ENCODE measurements at places on chromosomes 4 and X.

DNA sequence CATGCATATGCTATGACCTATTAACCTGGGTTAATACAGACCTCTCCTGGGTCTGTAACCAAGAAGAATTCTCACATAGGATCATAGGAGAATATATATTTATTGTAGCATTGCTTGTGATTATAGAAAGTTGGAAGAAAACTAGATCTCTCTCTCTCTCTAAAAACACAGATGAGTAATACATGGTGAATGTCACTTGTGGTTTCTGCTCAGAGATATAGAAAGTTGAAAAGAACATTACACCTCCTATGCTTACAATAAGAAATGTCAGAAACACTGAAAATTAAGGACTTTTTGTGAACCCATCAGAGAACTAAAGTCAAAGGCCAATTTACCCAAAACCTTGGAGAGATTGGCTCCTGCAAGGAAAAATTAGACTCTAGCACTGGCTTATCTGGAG lies 1389.5 kb downstream of the FAM133A start:
- DNase-seq, result no peak

DNA sequence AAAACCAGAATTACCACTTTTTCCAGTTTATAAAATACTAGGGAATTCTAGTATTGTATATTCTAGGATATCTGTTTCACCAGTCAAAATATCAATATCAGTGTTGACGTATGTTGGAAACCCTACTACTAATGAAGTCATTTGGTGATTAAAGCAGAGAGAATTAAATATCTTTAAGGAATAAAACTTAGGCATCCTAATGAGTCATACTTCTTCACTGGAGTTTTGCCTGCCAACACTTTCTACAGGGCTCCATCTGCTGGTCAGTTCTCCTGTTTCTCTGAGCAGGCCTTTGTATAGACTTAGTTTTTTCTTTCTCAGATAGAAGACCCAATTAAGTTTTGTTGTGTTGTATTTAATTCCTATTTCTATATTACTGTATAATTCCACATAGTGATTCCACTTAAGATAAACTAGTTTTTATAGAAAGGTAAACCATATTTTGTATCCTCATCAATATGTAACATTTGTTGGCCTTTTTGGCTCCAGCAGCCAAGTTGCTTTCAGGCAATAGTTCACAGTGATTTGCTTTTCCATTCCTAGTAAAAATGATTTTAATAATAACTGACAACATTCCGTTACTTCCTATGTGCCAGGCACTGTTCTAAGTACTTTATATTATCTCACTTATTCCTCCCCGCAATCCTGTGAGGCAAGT lies 3.5 kb downstream of the AP1AR start:
- peak; percentile 23 for DNase-seq

DNA sequence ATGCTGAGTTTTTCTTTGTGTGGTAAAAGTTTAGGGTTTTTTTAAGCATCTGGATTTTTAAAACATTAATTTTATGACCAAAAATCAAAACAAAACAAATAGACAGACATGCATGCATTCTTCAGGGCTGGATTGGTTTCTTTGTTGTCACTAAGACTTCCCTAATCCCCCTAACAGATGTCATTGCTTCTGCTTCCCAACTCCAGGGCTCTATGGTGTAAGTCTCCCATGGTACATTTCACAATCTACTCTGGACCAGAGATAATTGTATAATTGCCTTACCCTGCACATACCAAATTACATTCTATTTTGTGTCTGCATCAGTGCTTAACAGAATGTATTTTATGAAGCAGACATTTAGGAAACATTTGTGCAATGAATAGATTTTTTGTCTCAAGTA lies 529.1 kb upstream of the SMIM31 start:
- no peak for DNase-seq

- no peak for DNase-seq
These were observed 586.9 kb upstream of the INTU start for GRCh38 chr4:127045861-127046260.

- no peak for DNase-seq
These were observed 16.3 kb downstream of the CD99 start for GRCh38 chrX:2707334-2707760.

DNA sequence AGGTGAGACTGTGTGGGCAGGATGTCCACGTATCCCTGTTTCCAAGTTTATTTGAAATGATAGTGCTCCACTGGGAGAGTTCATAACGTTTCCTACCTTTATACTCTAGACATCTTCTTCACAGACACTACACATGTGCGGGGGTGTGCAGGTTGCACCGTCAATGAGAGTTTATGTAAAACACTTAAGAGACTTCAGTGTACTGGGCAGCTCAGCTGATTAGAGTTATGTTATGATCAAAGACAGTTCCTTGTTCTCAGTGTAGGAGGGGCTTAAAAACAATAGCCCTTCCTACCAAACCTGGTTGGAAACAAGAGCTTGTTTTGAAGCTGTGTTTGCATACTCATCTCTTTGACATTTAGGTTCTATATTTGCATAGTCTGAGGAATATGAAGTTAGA lies 326.9 kb upstream of the AGA start:
- DNase-seq, result no peak

GRCh38 chr4:189053621-189054020 lies 887.1 kb upstream of the FRG1 start:
- DNase-seq, result no peak

DNA sequence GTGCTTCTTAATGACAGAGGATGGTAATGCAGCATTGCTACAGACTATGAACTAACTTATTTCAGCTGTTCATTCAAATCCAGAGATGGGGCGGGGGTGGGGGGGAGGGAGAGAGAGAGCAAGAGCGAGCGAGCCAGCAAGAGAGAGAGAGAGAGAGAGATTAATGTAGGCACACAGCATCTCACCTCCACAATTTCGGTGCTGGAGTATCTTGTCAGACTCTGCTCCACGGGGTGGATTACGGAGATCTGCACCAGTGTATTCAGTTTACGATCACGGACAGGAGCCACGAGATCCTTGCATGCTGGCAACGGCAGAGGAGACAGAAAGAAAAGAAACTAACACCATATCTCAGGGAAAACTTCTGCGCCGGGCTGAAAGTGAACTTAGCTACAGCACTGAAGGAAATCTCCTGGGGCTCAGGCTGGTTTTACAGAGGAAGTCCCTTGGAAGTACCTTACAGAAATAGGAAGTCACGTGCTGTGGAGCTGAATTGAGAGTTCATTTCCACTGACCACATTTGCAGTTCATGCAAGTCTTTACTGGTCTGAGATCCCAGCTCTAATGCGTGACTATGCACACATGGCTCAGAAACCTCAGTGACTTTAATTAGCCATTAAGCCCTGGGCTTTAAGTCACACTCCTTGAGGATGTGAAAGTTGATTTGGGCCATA lies 440.9 kb downstream of the INPP4B start:
- no peak for DNase-seq

Data from stimulated activated CD4-positive, alpha-beta T cell treated with anti-CD3 and anti-CD28 coated beads, TNF-alpha, amount 100 ng/mL, for 4 hours (primary cell).